CMK (cell line): ENCODE measurements at places on chromosomes 6 and 20.

DNA sequence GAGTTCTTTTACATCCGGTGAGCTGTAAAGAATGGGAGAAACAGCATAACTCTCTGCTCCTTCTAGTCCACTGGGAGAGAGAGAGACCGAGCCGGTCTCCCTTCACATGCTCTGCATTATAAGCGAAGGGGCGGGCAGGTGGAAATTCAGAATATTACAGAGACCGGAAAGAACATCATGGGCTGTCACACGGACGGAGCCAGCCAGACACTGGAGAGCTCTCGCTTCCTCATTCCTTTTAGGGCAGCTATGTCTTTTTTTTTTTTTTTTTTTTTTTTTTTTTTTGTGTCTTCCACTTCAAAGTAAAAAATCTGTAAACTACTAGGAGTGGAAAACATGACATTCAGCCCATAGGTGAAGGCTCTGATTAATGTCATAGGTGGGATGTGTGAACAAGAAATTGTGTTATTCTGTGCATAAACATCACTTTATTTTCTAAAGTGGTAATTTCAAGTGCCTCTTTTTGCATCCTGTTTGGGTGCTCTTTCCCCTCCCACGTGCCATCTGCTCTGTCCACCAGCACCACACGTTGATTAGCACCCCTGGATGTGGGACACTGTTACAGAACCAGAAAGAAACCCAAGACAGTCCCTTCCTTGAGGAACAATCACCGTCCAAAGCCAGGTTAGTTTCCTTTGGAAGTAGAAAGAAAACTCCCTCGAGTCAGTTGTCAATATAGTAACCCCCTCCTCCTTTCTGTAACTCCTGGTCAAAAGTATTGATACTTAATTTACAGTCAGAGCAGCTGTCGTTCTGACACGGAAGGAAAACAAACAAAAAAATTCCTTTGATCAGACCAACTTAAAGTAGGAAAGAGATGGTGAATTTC is at the start of gene TAGAP:
Gene TAGAP (minus strand): TSS at position 93 of the 829 bp plus-strand sequence. CDS start 845 bp downstream, outside the sequence.
- peak; percentile 30 for DNase-seq

DNA sequence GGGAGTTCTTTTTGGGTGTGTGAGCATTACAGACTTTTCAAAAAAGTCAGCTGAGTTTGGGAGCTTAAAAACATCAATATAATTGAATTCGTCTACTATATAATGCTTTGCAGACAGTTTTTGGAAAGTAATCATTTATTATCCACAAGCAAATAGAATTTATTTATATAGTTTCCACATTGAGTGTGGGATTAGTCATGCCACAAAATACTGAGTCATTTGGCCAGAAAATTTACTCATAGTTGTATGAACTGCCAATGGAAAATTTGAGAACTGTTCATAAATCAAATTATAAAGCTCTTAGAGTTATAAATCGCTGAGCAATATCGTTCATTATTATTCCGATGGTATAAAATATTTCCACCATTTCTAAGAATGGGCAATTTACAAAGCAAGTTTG is 5.0 kb downstream of the BEND6 start:
- DNase-seq = no peak

DNA sequence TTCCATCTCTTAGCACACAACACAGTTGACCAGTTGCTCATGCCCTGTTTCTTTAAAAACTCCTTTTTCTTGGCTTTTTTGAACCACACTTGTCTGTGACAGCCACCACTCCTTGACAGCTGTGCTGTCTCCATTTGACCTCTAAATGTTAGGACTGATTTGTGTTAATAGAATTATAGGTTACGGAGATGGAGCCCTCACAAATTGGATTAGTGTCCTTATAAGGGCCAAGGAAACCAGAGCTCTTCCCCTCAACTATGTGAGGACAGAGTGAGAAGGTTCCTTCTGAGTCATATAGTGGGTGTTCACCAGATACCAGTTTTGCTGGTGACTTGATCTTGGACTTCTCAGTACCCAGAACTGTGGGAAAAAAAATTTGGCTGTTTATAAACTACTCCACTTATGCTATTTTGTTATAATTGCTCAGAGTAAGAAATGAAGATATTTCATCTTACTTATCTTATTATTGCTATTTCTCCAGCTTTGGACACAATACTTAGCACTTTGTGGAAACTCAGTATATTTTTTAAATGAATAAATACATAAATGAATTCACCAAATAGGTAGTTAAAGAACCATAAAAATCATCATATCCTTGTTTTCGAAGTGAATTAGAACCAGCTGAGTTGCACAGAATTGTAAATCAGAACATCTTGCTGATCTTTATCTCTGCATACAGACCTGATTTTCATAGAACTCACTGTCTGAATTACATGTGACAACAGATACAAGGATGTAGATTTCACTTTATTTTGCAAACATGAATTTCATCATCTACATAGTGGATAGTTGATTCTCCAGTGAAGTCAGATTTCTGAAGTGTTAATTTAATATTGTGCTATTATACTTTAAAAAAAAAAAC is 598.5 kb upstream of the IRAK1BP1 start:
- no peak for DNase-seq

GRCh38 chr6:44622956-44623355 is 235.4 kb downstream of the CDC5L start:
- no peak for DNase-seq

DNA sequence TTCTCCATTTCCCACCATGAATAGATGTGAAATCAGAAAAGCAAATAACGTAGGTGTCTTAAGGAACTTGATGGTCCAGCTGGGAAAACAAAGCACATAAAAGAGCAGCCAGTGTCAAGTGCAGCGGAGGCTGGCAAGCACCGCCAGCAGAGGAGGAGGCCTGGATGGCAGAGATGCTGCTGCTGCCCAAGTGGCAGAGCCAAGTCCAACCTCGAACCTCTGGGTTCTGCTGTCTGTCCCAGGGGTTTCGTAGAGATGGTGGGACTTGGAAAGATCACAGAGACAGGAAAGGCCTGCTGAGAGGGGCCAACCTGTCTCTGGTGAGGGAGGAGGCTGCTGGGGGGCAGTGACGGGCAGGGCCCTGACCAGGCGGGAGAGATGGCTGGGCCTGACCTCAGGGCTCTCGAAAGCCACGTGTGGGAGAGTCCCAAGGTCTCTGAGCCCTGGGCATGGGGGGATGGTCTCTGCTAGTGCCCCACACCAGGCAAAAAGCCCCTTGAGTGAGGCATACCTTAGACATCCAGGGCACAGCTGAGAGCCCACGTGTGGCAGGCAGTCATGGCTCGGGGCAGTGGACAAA is 77.3 kb downstream of the TCP11 start:
- no peak for DNase-seq
